Nucleus accumbens (tissue), 56 donors: ENCODE measurements at places on chromosomes 2 and 18.

DNA sequence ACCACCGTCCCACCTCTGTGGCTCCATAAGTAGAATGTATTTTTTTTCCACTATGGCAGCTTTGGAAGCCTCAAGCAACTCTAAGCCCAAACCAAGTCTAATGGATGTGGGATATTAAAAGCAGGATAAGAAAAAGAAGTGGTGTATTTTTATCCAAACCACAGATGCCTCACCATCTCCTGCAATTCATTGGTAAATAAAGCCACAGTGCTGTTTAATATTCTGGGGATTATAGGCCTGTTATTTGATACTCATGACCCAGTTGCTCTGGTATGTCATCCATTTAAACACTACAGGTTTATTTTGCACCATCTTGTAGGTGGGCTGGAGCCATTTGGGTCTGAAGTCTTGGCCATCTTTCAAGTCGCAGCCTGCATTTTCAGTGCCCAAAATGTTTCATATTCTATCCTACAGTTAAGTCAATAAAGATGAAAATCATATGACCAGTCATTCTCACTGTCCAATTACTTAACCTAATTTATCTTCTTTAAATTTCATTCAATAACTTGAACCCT is 279.5 kb upstream of the EPHA4 start:
- no peak for DNase-seq

GRCh38 chr2:108580050-108580449 is 45.8 kb downstream of the LIMS1 start:
- no peak for DNase-seq

DNA sequence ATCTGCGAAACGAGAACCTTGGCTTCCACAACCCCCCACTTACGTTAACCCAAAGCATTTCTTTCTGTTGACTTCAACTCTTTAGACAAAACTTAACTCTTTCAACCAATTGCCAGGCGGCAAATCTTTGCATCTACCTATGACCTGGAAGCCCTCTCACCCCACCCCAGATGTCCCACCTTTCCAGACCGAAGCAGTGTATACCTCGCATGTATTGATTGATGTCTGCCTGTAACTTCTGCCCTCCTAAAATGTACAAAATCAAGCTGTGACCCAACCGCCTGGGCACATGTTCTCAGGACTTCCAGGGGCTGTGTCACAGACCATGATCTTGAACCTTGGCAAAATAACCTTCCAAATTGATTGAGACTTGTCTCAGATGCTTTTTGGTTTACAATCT is 12.3 kb downstream of the AQP12B start:
- no peak for DNase-seq

DNA sequence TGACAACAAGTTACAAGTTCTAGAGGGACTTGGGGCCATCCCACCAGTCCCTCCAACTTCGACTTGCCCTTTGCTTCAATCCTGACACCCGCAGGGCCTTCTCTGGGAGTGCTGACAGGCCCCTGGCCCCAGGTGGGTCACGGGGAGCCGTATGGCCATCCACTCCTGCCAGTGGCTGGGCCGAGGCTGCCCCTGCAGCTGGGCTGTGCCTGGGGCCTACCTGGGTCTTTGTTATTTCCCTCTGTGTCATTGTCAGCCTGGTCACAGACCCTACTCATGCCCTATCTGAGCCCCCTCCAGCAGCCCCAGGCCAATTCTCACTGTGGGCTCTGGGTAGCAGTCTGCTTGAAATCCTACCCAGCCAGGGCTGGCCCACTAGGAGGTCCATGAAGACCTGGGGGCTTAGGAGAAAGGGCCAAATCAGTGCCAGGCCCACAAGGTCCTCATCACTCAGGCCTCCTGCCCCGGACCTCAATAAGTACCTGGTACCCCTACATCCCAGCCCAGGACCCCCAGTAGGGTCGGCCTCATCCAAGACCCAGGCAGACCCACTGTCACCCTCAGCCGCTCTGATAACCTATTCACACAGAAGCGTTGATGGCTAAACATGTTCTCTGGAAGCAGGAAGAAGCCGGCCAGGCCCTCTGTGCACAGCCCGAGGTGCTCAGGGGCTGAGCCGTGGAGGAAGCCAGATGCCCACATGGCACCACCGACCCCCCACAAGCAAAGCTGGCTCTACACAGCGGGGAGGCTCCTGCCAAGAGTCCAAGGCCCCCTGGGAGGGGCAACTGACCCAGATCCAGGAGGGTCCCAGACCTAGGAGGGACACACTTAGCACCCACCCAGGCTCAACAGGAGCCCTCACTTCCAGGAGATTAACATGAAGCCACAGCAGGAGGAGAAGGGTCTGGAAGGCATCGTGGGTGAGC is 57.7 kb downstream of the BIN1 start:
- DNase-seq, result no peak

- DNase-seq, result no peak
Measured at GRCh38 chr2:43224571-43225092, 1.8 kb downstream of the ZFP36L2 start.

- DNase-seq, result no peak
Measured at GRCh38 chr2:167771628-167772027, 475.8 kb downstream of the STK39 start.

DNA sequence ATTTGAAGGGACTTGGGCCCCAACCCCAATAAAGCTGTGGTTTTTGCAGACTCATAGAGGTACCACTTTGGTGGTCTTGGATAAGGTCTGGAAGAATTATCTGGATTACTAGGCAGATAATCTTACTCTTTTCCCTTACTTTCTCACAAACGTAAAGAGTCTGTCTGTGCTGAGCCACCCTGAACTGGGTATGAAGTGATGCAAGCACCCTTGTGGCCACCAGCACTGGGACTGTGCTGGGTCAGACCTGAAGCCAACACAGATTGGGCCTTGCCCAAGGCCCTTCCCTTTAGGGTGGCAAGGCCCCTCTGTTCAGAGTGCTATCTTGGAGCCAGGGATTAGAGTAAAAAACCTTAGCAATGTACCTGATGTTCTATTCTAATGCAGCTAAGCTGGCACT is 827.0 kb upstream of the RAB6C start:
- no peak for DNase-seq

GRCh38 chr2:47664817-47665216 is 118.1 kb upstream of the MSH6 start:
- no peak for DNase-seq

DNA sequence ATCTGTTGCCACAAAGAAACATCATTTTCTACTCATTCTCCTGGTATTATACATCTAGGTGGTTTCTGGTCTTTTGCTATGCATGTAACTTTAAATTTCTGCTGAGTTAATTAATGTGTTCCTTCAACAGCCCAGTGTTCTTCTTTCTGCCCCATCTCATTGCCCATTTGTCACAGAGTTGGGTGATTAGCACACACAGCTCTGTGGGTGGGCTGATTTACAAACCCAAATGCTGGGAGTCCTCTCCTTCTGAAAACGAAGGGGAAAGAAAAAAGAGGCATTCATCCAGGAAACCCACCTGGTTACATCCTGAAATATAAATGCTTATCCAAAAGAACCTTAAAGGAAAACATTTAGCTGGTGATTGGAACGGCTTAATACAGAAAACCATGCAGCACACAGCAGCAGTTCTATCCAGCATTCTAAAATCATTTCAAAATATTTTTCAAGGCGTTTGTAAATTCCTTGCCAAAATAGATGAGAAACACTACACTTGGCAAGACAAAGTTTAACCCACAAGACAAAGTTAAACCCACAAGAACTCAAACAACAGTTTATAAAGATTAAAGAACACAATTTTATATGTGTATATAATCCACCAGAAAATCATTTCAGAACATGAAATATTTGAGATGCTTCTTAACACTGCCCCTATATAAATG is 177.9 kb downstream of the ANTXR1 start:
- no peak for DNase-seq

DNA sequence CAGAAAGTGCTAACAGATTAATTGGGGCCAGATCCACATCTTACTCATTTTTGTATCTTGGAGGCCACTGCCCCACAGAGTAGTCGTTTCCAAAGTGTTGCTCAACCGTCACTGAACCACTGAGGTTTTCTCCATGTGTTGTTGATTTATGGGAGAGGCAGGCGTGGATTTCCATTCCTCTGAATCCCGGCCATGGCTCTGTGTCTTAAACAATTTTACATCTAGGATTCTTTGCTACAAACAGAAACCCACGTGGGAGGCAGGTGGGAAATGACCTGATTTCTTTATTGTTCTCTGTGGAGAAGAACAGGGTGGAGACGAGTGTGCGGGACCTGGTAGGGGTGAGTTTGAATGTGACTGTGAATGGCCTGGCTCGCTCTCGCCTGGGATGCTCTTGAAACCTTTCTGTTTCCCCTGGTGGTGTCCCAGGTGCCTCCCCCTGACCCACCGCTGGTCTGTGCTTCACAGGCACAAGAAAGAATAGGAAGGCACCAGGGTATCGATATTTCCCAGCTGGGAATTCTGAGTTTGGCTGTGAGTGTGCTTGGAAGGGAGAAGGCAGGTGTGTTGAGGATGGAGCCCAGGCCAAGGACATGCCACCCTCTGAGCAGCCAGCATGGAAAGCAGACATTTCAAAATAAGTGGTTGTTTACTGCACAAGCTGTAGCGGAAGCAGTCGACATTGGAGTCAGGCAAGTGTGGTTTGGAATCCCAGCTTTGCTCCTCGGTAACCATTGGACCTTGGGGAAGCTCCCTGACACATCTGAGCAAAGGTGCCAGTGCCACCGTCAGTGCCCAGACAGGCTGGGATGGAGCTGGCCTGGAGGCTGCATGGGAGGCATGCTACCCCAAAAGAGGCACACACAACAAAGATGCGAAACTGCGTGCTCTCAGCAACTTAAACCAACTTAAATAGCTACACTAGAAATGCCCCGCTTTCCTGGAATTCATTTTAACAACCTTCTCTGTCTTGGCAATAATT is 50.0 kb downstream of the LPIN1 start:
- no peak for DNase-seq

DNA sequence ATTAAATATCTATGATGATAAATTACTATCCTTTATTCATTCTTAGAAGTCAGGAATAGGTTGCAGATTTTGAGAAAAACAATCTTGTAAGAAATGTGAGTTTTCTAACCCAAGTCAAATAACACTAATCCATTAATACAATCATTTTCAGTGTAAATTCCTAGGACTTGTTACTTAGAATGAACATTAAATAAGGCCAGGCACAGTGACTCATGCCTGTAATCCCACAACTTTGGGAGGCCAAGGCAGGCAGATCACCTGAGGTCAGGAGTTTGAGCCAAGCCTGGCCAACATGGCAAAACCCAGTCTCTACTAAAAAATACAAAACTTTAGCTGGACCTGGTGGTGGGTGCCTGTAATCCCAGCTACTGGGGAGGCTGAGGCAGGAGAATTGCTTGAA is 45.8 kb upstream of the CDKL4 start:
- no peak for DNase-seq

DNA sequence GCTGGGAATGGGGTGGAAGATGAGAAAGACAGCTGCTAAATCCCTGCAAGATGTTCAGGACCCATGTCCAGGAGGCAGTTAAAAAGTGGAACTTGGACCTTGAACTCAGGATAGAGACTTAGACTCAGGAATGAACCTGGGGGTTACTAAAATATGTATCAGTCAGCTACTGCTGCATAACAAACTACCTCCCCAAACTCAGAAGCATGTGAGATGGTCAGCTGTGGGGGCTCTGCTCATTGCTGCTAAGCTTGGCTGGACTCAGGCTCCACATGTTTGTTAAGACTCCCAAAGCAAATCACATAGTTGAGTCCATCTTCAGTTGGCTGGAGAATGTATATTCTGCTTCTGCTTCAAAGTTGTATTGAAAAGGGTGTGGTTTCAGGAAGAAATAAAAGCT is 61.4 kb upstream of the COPS8 start:
- DNase-seq, result no peak
